ENCODE measurements at places on chromosomes 1 and 21. TPM values are rescaled to one million over a fixed set of nuclear protein-coding genes. Genes with fewer than 3 reads are reported as not detected.

GRCh38 chr1:22935433-22935832 is 37.2 kb downstream of the LACTBL1 start:
- H3K36me3 ChIP-seq: peaks cover 3% of the 10 kb centered on the region
- peaks cover 5% of the 10 kb centered on the region for H3K27me3 ChIP-seq
- H3K27ac ChIP-seq: no peak overlapping the region
- H3K4me1 ChIP-seq: no peaks in the 10 kb centered on the region
- no peak overlapping the region for H3K4me3 ChIP-seq
- DNase-seq: no peak

The SPATA1 gene
- 2.9 TPM for total RNA-seq

The GNAT2 gene
- 0.23 TPM for total RNA-seq

DNA sequence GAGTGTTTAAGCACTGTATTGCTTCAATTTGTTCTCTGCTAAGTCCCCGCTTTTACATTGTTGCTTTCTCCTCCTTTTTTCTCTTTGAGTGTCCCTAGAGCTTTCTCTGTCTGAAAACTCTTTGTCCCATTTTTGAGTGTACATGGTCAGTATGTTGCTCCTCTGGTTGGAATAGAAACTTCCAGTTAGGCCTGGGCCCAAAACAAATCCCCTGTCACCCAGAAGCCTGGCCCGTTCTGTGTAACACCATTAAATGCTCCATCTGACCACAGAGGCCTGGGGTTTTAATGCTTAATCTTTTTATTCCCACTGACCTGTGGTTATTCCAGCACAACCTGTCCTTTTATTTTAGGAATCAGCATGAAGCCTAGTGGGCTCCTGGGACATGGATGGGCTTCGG is 28.3 kb upstream of the NFASC start:
- no peak overlapping the region for H3K27ac ChIP-seq
- no peak for DNase-seq
- no peak overlapping the region for H3K4me3 ChIP-seq
- no peaks in the 10 kb centered on the region for H3K36me3 ChIP-seq
- no peaks in the 10 kb centered on the region for H3K4me1 ChIP-seq

- DNase-seq: peak; percentile 17
- H3K4me3 ChIP-seq: no peak overlapping the region
- H3K27me3 ChIP-seq: peaks cover 27% of the 10 kb centered on the region
- no peak overlapping the region for H3K27ac ChIP-seq
Measured at GRCh38 chr1:33634806-33635205, 162.4 kb downstream of the ZSCAN20 start.

GRCh38 chr1:57124170-57124569 is 158.4 kb upstream of the C8B start:
- H3K4me3 ChIP-seq: no peak overlapping the region
- peaks cover 19% of the 10 kb centered on the region for H3K27me3 ChIP-seq
- DNase-seq: no peak
- peaks cover 2% of the 10 kb centered on the region for H3K36me3 ChIP-seq
- no peak overlapping the region for H3K27ac ChIP-seq
- H3K4me1 ChIP-seq: peaks cover 7% of the 10 kb centered on the region

The ACOT11 gene
- 1.5 TPM for total RNA-seq

DNA sequence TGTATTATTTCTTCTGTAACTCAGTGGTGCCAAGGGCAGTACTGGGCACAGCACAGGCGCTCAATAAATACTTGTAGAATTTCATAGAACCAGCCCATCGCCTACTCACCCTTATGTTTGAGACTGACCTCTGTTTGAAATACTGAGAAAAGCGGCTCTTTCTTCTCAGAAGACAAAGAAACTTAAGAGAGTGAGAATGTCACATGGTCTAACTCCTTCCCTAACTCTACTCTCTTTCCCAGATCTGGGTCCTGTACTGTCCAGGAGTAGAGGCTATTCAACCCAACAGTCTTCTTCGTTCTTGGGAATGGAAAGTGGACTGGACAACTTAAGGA is 4.2 kb downstream of the IGSF8 start:
- H3K4me1 ChIP-seq: peaks cover 25% of the 10 kb centered on the region
- no peak for DNase-seq
- H3K27me3 ChIP-seq: no peaks in the 10 kb centered on the region
- no peak overlapping the region for H3K4me3 ChIP-seq
- H3K36me3 ChIP-seq: peaks cover 2% of the 10 kb centered on the region
- H3K27ac ChIP-seq: no peak overlapping the region

DNA sequence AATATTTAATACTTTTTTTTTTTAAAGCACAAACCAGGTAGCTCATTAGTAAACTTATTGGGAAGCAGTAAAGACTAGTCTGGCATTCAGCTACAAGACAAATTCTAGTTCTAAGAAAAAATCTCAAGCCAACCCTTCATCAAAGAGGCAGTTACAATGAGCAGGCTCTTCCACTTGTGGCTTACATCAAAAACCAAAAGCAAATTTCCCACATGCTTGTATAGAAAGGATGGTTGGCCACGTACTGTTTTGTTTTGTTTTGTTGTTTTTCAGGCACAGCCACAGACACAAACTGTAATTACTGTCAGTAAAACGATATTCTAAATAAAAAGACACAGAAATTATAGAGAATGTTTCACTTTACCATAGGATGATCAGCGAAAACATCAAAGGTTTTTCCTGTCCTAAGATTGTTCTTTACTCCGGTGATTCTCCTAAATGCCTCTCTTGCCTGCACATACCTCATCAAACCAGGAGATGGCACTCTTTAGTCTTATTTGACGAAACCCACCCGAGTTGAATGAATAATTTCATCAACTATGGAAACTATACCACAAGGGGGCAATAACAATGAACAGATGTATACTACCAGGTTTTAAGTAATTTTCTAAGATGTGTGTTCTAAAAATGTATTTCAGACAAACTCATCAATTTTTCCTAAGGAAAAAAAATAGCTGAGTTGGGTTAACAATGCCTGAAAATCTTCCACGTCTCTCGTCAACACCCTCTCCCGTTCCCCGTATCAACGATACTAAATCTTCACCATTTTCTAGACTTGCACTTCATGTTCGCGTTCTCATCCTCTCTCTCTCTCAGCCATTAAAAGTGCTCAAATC is 26.9 kb downstream of the RPL5 start:
- DNase-seq: peak; percentile 52
- peaks cover 27% of the 10 kb centered on the region for H3K4me1 ChIP-seq
- peak overlapping the region; percentile 72 for H3K4me3 ChIP-seq
- H3K27ac ChIP-seq: peak overlapping the region; percentile 0
- H3K27me3 ChIP-seq: no peaks in the 10 kb centered on the region

- H3K4me1 ChIP-seq: no peaks in the 10 kb centered on the region
- H3K4me3 ChIP-seq: no peak overlapping the region
- DNase-seq: no peak
- H3K36me3 ChIP-seq: no peaks in the 10 kb centered on the region
- peaks cover 6% of the 10 kb centered on the region for H3K27me3 ChIP-seq
- no peak overlapping the region for H3K27ac ChIP-seq
Measured at GRCh38 chr1:18001725-18002124, 105.9 kb upstream of the IGSF21 start.
